NCI-H1105 treated with DMSO at 0.1 percent for 48 hours (cell line): ENCODE measurements at places on chromosomes 12 and 14.

DNA sequence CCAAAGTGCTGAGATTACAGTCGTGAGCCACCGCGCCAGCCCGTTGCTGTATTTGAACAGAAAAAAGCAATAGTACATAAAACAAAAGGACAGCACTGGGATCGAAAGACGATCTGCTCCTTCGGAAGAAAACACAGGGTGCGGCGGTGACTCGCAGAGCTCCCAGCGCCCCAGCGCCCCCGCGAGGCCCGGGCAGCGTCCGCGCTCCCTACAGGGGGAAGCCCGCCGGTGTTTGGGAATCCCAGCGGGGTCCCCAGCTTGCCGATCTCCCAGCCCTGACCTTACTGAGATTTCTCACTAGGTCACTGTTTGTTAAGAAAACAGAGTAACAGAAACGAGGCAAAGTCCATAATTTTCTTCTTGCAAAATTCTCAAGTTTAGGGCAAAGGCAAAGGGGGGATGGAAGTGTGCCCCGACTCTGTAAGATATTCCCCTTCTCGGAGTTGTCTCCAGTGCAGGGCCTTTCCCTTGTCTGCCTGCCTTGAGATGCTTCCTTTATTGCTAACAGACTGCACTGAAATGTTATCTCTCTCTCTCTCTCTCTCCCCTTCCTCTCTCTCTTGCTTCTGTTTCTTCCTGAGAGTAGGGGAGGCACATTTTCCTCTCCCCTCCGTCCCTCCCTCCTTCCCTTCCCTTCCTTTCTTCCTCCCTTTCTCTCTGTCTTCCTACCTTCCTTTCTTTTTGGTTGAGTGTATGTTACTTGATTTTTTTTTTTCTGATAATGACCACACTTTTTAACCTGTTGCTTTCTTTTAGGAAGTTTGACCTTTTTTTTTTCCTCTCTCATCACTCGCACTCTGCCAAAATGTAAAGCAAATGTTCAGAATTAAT, 91.9 kb downstream of the TMEM30B start:
- DNase-seq, result no peak

DNA sequence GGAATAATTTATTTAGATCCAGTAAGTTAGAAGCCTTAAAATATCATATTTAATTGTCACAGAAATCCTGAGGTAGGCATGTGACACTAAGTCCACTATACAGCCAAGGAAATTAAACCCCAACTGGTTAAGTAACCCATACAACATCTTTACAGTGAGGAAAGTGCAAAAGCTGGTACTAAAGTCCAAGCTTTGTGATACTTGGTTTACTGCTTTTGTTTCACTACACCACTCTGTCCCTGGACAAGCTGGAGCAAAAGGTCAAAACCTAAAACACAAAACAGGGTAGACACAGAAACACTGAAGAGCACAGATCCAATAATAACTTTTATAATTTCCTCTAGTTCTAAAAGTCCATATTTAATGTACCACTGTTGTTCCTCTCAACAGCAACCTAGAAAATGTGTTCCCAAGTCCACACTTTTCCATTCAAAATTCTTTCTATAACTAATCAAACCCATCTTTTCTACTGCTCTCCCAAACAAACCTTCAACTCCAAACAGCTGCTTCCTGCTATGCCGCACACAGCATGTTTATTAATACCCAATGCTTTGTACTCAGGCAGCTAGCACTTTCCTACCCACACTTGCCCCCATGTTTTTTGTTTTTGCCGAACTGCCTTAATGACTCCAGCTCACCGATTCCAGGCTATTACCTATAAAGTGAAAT, 90.9 kb downstream of the MED13L start:
- no peak for DNase-seq

DNA sequence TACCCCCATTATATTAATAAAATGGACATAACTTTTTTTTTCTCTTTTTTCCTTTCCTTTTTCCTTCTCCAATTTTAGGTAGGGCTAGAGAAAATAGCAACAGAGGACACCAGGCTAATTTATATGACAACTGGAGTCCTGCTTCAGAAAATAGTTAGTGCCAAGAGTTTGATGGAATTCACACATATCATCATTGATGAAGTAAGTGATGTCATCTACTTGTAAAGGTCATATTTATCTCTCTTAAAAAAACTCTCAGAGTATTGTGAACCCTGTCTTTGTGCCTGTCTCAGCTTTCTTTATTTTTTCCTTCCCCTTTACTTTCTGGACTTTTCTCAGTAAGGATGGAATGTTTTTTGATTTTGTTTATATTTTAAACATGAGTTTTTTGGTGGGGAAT, 24.3 kb upstream of the RD3L start:
- DNase-seq, result no peak

GRCh38 chr12:33988913-33989312, 33.4 kb upstream of the ALG10 start:
- no peak for DNase-seq

- no peak for DNase-seq
Observed at GRCh38 chr12:67045650-67046049, 223.5 kb upstream of the CAND1 start.
